ENCODE measurements at places on chromosomes 7 and 10. TPM values are rescaled to one million over a fixed set of nuclear protein-coding genes. Genes with fewer than 3 reads are reported as not detected.
A peak's percentile ranks its signal among the peaks of the same experiment; 100 is the strongest.

Gene ACHE
- 1.5 TPM for total RNA-seq

Gene PTF1A
- not detected for total RNA-seq

Gene C10orf71
- total RNA-seq: not detected

DNA sequence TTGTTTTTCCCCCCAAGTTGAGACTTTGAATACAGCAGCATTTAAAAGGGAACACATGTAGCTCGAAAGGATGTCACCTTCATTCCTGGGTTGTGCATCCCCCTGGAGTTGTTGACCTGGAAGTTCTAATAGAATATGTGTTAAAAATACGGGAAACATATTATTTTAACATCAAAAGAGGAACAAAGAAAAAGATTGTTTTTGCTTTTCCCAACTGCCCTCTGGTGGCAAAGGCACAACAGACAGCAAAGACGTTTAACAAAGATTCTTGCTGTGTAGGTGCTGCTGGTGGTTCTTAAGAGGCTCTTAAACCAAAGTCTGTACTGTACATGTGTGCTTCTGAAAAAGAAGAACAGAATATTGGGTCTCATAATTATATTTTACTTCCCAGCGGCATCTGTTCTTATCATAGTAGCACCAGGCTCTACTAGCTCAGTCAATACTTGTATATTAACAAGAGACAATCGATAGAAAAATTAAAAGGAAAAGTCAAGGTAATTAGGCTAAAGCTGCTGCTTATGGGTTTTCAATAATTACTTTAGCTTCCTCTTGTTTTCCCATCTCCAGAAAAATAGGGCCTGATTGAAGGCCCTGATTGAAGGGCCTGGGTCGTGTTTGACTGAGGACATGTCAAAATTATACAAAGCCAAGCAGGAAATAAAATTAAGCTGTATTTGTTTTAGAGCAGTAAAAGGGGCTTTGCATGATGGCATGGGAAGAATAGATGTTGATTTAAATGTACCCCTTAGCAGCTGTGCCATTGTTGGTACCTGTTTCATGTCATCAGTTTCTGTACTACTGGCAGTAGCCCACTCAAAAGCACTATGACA, 384.2 kb upstream of the LRGUK start:
- DNase-seq: no peak

GRCh38 chr7:73829921-73830680, 695 bp upstream of the CLDN4 start:
- DNase-seq: no peak

- DNase-seq: no peak
These were observed 140.6 kb downstream of the ARHGAP22 start for GRCh38 chr10:48464121-48464870.

GRCh38 chr10:86646933-86647332, 7.4 kb upstream of the OPN4 start:
- DNase-seq: no peak

DNA sequence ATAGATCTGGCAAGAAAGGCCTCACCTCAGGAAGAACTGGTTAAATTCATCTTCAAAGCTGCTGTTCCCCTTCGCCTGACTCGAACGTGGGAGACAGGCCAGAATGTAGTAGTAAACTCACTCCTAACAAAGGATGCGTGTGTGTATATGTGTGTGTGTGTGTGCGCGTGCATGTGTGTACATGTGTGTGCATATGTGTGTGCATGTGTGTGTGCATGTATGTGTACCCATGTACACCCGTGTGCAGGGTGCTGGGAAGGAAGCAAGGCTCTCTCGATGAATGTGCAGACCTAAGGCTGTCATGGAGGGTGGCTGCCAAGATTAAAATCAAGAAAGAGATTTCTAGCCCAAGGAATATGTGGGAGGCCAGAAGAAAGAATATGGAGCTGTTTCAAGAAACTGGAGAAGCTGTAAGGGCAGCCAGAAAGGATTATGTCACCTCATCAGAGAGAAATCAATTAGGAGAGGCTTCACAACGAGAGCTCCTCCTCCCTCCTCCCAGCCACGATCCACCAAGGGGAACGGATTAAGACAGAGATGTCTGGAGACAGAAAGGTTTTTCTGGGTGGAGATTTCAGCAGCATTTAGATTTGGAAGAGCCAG, 34.0 kb upstream of the LBX1 start:
- DNase-seq: no peak

DNA sequence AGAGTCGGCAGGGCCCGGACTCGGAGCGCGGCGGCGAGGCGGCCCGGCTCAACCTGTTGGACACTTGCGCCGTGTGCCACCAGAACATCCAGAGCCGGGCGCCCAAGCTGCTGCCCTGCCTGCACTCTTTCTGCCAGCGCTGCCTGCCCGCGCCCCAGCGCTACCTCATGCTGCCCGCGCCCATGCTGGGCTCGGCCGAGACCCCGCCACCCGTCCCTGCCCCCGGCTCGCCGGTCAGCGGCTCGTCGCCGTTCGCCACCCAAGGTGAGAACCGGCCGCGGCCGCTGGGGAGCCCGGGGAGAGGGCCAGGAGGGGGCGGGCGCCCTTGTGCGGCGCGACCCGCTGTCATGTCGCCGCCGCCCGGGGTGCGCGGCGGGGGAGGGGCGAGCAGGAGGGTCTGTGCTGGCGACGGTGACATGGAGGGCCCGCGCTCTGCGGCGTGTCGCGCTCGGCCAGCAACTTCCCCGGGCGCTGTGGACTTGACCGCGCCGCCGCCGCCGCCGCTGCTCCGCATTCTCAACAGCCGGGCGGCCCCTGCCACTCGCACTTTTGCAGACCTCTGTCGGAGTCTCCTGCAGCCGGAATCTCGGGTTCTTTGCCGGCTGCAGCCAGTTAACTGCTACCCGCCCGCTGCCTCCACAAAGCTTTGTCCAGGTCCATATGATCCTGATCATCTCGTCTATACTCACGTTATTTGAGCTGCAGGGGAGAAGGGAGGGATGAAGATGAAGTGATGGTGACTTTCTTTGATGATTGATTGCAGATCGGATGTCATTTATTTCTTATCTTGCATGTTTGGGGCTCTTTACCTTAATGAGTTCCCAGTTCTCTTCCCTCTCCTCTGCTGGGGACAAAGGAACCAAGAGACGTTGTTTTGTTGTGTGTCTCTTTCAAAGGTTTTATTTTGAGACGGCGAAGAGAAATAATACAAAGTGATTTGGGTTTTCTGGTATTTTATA, 869 bp downstream of the TRIM24 start:
- DNase-seq: peak; percentile 27

Measured in A172 (cell line).